ENCODE measurements at places on chromosomes 2 and 18. TPM values are rescaled to one million over a fixed set of nuclear protein-coding genes. Genes with fewer than 3 reads are reported as not detected.
A peak's percentile ranks its signal among the peaks of the same experiment; 100 is the strongest.

KIAA2012 gene
- not detected for total RNA-seq

DNA sequence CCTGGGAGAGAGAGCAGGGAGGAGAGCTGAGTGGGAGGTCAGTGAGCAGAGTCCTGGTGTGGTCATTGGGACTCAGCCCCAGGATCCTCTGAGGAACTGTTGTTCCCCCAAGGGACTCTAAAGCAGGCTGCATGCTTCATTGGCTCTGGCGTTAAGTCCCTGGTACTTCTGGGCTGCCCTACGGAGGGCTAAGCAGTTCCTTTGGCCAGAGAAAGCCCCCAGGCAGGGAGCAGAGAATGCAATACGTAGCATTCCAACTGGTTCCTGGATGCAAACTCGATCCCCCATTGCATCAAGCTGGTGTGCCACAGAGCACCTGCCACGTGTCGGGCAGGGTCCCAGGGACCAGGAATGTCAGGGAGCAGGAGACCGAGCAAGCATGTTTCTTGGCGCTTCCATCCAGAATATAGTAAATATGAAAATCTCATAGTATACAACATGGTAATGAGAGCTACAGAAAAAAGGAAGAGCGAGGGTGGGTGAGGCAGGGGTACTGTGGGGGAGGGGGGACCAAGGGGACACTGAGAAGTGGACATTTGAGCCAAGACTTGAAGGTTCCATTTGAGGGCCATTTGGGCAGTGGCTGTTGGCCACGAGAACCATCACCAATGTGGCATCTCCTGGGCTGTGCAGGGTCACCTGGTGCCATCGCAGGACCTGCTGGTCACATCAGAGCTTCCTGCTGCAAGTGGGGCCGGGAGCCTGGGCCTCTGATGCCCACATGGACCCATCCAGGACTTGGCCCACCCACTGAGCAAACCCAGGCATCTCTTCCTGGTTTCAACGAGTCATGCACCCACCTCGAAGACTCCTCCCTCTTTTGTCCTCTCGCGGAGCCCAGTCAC is 160.4 kb downstream of the ASB1 start:
- no peak for DNase-seq

DNA sequence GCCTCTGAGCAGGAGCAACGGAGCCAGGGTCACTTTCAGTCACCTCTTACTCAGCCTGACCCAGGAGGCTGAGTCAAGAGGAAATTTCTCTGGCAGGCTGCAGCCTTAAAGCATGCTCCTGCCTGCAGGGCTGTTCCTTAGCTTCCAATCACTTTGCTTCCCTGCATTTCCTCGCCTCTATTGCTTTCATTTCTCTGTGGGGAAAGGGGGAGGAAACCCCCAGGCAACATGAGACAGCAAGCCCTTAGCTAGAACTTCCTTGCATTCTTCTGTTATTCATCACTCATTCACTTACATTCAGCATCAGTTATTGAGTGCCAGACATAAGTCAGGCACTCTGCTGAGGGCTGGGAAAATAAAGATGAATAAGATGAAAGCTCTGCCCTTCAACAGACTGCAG is 13.0 kb downstream of the XDH start:
- DNase-seq: no peak

- peak; percentile 86 for DNase-seq
These were observed 29.5 kb downstream of the METTL8 start for GRCh38 chr2:171404261-171404660.

- no peak for DNase-seq
These were observed 239.2 kb upstream of the CWC22 start for GRCh38 chr2:180246268-180246667.

GRCh38 chr2:96413323-96413722 is 77.8 kb downstream of the NCAPH start:
- DNase-seq: no peak

DNA sequence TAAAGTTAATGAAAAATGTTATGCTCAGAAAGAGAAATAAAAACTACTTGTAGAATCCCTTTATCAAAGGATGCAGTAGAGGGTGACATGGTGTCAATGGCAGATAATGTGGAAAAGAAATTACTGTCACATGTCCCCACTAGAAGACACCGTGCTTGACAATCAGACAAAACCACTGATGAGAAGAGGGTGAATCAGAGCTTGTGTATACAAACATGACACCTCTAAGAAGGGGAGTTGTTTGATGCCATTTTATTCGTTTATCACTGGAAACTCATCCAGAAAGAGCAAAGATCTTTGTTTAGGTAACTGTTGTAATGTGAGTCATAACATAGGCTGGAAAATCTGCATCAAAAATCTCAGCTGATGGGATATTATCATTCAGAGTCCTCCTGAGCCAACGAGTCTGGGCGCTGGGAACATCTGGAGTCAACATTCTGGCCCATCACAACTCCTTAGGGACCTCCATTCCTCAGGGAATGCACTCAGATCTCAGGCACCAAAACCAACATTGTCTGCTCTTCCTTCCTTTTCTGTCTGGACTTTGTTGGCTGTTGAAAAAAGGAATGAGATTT is 49.5 kb upstream of the RAB12 start:
- DNase-seq: no peak

DNA sequence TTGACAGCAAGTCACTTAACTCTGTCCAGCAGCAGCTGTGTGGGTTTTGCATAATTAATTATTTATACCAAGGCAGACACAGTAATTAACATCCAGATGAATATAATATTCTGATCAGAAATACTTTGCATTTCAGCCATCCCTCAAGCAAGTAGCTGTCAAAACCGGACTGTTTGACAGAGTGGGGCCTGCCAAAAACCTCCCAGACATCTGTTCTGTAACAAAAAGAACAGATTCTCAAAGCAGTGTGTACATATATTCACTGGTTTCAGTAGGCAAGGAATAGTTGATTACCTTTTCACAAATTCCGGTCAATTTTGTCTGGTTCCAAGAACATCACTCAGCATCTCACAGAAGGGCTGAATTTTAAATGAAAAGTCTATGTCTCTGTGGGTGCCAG is 291.6 kb downstream of the CMPK2 start:
- DNase-seq: no peak

All from dermis blood vessel endothelial cell (primary cell).